Activated CD8-positive, alpha-beta T cell treated with anti-CD3 and anti-CD28 coated beads, Interleukin-2, amount 10 ng/mL, durations not matched to agents 7 days and 5 days (primary cell): ENCODE measurements at places on chromosomes 11 and 22.

DNA sequence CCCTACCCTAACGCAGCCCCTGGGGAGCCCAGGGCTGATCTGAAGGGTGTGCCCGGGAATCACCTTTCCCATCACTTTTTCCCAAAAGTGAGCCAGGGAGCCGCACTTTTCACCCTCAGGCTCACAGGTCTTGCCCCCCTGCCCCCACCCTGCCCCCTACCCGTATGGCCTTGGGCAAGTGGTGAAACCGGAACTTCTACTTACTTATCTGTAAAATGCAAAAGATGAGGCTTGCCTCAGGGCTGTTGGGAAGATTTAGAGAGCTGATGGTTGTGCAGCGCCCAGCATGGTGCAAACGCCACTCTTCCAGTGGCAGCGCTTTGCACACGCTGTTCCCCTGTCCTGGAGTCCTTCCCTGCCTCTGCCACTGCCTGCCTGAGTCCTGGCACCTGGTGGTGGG is 8.0 kb downstream of the SYT12 start:
- DNase-seq = no peak

DNA sequence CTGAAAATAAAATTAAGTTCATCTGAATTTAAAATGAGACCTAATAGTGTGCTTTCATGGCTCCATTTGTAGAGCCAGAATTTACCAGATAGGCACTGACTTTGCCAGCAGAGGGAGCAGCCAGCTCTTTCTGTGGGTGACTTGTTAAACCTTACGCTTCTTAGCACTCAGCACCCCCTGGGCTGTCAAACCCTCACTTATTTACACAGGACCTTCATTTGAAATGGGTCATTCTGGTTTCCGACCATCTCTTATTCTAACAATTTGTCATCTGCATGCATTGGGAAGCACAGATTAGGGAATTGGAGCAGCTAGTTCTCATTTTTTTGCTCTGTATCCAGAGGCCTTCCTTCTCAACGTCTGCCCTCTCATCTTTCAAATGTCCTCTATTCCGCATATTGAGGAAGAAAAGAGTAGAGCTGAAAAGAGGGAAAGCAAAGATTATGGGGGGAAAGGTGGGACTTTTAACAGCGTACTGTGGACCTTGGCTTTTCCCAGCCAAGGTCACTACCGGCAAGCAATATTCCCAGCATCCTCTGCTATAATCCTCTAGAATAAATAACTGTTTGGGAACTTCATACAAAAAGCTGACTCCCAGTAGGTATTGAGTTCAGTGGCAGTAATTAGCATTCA is 3.1 kb downstream of the ASRGL1 start:
- peak; percentile 72 for DNase-seq

DNA sequence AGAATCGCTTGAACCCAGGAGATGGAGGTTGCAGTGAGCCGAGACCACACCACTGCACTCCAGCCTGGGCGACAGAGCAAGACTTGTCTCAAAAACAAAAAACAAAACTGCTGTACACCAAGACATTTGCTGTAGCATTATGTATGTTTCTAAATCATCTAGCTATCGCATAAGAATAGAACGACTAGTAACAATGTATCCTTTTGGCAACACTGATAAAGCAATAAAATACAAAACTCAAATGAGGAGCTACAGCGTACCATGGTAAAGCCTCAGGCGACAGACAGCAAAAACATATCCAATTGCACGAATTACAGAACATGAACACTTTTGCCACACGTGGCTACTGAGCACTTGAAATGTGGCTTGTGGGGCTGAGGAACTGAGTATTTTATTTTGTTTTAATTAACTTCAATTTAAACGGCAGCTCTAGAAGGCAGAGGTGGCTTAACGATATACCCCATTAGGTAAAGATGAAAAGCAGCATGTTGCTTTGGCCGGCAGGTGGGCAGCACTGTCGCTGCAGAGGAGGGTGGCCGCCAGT is 2.3 kb downstream of the TUBGCP6 start:
- no peak for DNase-seq

DNA sequence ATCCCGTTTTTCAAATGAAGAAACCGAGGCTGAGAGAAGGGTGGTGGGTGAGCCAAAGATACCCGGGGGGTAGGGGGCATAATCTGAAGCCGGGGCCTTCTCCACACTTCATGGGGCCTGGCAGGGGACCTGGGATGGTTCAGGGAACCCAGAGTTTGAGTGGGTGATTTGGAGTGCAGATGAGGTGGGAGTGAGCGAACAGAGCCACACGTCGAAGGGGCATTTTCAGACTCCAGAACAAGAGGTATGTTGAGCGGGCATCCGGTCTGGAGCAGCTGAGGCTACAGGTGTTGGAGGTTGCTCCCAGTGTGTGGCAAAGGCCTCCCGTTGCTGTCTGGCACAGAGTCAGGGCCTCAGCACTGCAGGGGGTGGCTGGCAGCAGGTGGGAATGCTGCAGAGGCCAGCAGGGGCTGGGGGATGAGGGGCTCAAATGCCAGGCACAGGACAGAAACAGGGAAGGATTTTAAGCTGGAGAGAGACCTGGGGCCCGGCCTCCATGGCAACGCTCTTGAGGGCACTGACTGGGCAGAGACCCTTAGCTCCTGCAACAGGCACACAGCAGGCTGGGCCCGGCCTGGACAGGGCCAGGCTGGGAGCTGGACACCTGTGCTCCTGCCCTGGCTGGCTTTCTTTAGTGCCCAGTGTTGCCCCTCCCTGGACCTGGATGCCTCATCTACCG is 46.2 kb downstream of the WNT11 start:
- no peak for DNase-seq

DNA sequence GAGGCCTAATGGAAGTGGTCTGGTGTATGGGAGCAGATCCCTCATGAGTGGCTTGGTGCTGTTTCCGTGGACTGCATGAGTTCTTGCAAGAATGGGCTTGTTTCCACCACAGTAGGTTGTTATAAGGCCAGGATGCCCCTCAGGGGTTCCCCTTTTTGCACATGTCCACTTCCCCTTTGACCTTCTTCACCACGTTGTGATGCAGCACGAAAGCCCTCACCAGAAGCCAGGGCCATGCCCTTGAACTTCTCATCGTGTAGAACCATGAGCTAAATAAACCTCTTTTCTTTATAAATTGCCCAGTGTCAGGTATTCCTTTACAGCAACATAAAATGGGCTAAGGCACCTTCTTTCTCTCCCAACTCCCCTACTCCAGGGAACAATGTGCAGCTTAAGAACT is 2.8 kb upstream of the NARS2 start:
- DNase-seq = no peak
